ENCODE measurements at places on chromosomes 2 and 18.

DNA sequence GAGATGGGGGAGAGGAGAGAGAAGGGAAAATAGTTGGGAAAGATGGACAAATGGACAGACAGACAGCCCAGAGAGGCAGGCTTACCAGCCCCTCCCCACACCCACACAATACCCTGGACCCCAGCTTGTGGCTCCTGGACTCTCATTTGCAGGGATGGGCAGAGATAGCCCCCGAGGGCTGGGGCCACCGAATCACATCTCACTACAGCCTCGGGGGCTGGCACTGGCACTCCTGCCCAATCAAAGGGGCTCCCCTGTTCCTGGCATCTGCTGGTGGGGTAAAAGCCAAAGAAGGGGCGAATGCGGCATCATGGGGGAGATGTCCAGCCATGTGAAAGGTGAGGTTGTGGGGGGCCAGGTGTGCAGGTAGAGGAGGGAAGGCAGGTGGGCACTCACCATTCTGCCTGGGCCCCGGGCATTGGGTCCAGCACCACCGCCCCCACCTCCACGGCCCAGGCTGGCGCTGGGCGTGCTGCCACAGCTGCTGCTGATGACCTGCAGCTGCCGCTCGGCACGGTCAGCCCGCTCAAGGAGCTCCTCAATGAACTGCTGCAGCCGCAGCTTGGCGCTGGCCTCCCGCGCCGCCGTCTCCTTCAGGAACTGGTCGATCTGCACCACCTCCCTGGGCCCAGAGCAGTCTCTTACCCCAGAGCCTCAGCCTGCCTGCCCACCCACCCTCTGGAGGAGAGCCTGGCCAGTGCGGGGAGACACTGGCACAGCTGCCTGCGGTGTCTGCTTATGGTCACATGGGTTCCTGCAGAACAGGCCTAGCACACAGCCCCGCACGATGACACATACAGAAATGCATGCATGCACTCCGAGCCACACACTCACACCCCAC, 18.0 kb downstream of the FBXO41 start:
- DNase-seq = no peak

DNA sequence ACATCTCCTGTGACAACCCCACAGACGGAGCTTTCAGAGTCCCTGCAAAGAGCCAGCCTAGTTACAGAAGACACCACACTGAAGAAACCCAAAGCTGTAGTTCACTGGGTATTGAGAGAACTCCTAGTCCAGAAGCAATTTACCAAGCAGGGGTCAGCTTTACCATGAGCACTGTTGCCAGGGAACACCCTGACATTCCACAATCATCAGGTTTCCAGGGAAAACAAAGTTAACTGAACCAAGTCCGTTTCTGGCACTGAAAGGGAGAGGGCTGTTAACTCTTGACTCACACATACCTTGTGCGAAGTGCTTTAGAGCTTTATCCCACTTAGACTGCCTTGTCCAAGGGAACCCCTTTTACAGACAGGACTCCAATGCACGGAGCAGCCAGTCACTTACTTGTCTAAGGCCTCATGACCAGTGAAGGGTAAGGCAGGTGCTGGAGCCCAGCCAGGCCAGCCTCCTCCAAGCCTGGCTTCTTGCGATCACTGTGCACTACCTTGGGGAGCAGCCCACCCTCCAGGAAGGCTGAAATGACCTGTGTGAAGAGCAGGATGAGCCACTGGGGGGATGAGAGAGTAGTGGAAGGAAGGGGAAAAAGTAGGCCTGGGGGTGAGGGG, 53.9 kb downstream of the REEP1 start:
- DNase-seq = no peak

GRCh38 chr18:78664848-78665247, 314.8 kb upstream of the SALL3 start:
- no peak for DNase-seq

DNA sequence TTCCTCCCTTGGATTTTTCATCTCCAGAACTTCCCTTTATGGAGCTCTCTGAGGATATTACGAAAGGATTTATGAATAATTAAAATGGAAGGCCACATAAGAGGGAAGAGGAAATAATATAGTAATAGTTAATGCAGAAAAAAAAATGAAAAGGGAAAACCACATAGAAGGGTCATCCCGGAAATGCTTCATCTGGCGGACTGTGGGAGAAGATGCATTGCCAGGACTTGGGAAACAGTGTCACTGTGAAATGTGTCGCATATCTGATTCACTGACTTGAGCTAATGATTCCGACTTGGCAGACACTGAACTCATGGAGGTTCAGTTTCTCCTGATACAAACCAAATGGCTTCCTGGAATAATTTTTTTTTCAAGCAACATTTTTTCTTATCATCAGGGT, 129.9 kb upstream of the RMP24 start:
- DNase-seq = peak; percentile 10

DNA sequence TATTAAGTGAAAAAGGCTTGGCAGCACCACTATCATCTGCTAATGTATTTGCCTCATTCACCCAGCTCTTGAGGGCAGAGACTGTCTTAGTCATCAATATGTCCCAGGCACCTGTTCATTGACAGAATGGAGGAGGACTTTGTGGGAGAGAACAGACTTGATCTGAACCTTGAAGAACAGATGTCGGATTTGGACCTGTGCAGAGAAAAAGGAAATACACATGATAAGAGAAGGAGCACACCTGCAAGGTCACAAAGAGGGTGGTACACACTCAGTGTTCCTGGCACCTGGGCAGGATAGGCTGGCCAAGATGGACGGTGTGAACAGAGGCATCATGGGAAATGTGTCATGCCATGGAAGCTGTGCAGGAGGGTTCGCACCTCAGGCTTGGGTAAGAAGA, 7.4 kb upstream of the MGAT4A start:
- DNase-seq = no peak

GRCh38 chr2:61179701-61180639, 18.0 kb downstream of the C2orf74 start:
- DNase-seq = peak; percentile 15

GRCh38 chr2:104945866-104946265, 92.0 kb downstream of the POU3F3 start:
- DNase-seq = no peak

DNA sequence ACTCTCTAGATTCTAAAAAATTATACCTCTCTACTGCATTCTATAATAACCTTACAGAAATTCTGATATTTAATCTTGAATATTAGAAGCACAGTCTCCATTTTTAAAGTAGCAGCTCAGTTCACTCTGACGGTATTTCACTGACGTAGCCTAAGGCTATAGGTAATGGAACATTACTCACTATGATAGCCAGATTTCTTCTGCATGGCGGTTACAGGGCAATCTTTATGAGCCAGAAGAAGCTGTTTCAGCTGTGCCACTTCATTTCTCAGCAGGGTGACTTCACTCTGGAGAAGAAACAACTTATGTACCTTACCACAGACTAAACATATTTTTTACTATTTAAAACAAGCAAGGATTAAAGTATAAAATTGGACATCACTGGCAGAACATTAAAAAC, 75.3 kb upstream of the CHN1 start:
- DNase-seq = no peak

DNA sequence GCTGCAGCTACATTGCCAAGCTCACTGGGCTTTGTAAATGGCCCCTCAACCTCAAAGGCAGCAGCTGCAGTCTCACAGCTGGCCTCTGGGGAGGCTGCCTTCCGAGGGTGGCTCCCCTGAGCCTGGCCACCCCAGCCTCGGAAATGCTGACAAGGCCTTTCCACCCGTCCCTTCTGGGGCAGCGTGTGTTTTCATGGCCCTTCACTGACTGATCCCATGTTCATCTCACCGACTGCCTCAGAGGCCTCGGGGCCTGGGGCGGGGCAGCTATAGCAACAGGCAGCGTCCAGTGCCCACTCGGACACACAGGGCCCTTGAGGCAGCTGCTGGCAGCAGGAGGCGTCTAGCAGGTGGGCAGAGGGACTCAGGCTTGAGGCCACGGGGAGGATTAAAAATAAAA, 149.7 kb downstream of the GLI2 start:
- DNase-seq = no peak

- no peak for DNase-seq
Measured at GRCh38 chr18:25425024-25425423, 73.1 kb upstream of the ZNF521 start.

DNA sequence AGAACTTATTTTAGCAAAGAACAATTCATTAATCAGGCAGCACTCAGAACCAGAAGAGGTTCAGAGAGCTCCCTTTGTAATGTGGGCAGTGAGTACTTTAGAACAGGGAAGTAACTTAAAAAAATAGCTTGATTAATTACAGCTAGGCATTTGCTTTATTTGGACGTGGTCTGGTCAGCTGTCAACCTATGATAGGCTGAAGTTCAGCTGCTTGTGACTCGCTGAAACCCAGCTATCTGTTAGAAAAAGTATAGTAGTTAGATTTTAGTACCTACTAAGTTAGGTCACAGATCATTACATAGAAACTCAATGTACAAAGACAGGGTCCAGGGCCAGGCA, 40.0 kb downstream of the PKDCC start:
- DNase-seq = no peak

DNA sequence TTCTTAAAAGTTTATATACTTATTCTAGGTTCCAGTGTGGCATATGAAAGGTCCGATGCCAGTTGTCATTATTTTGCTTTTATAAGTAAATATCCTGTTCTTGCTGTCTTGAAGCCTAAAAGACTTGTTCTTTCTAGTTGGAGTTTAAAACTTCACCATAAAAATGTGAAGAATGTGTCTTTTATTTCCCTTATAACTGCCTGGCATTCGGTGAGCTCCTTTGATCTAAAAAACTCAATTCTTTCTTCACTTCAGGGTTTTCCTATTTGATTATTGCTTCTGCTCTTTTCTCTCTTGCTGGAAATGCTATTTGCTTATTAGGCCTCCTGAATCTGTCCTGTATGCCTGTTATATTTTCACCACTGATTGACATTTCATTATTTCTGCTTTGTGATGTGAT, 51.6 kb downstream of the TSPYL6 start:
- no peak for DNase-seq

GRCh38 chr2:163338270-163338669, 397.5 kb downstream of the FIGN start:
- no peak for DNase-seq

- no peak for DNase-seq
Measured at GRCh38 chr2:228401065-228401912, 219.8 kb upstream of the SPHKAP start.

DNA sequence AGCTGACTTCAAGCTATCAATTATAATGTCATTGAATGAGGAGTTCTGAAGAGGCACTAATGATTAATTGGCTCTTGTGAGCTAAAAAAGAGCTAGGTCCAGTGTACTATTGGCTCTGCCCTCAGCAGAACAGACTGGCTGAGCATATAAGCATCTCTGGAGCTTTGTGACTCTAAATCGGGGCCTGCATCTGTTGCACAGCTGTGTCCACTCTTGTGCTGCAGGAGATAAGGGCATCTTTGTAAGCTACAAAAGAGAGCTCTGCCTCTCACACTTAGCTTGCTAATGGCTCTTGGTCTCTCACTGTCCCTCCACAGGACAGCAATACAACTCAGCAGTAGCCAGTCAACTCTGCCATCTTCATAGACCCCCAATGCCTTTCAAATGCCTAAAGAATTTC, 61.5 kb upstream of the L3MBTL4 start:
- DNase-seq = no peak

GRCh38 chr2:3631161-3631850, 26.7 kb upstream of the ALLC start:
- no peak for DNase-seq

DNA sequence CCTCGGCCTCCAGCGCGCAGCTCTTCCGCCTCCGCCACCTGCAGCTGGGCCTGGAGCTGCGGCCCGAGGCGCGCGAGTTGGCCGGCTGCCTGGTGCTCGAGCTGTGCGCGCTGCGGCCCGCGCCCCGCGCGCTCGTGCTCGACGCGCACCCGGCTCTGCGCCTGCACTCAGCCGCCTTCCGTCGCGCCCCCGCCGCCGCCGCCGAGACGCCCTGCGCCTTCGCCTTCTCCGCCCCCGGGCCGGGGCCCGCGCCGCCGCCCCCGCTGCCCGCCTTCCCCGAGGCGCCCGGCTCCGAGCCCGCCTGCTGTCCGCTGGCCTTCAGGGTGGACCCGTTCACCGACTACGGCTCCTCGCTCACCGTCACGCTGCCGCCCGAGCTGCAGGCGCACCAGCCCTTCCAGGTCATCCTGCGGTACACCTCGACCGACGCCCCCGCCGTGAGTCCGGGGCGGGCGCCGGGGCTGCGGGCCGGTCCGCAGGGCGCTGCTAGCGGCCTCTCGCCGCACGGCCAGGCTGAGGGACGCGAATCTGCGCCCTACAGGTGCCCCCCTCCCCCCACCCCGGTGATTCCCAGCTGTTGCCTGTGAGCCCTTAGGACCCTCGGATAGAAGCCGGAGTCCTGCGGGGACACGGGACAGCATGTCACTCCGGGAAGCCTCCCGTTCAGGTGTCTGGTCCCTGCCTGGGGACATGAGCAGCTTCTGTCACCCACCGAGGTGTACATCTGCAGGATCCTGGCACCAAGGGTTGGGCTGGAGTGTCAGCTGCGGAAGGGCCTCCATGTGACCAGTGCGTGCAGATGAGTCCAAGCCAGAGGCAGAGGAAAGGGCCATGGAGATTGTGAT, 616 bp downstream of the RNPEPL1 start:
- no peak for DNase-seq

DNA sequence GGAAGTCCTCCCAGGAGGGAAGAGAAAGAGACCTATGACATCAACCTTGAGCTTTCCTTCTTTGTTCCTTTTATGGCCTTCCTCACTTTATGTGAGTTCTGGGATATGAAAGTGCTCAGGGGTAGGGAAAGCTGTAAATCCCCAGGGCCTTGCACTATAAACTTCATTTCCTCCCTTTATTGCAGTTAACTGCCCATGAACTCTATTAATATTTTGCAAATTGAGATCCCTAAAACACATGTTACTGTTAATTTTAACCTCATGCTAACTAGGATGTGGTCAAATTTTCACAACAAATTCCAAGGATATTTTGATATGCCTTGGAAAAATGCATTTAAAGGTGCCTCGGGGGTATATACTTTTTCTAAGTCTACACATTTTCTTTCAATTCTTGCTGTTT, 359.9 kb downstream of the OSR1 start:
- DNase-seq = no peak

GRCh38 chr2:152465541-152465940, 130.6 kb downstream of the FMNL2 start:
- no peak for DNase-seq

DNA sequence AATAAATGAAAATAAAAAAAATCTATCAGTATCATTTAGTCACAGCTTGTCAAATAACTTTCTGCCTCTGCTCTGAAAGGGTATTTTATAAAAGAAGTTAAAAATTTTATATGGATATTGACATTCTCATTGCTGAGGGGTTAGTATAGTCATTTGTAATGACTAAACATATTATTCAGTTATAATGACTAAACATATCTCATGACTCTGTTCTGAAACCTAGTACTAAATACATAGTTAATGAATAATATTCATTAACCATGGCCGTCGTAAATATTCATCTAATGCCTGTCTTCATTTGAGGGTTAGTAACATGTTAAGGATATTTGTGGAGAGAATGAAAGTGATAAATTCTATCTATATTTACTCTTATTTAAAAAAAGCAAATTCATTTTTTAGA, 69.1 kb upstream of the MAP4K3 start:
- DNase-seq = no peak

GRCh38 chr2:74205596-74205995, 7.2 kb downstream of the MTHFD2 start:
- no peak for DNase-seq

GRCh38 chr2:203018181-203018580, 3.5 kb downstream of the NBEAL1 start:
- no peak for DNase-seq
